Naive thymus-derived CD8-positive, alpha-beta T cell (primary cell): ENCODE measurements at places on chromosomes 11 and 22. TPM values are rescaled to one million over a fixed set of nuclear protein-coding genes. Genes with fewer than 3 reads are reported as not detected.

Gene OR8G5
- not detected for total RNA-seq

Gene SLC22A12
- not detected for total RNA-seq

Gene SPI1
- total RNA-seq: 4.7 TPM

Gene NPAS4
- not detected for total RNA-seq

Gene ISX
- total RNA-seq: not detected

Gene POU2F3
- total RNA-seq: not detected

Gene CHST1
- total RNA-seq: not detected

Gene A4GALT
- total RNA-seq: not detected

Gene HPS4
- total RNA-seq: 64.3 TPM

Gene OR6A2
- not detected for total RNA-seq

Gene LRRC4C
- not detected for total RNA-seq

Gene TRIM29
- not detected for total RNA-seq

Gene PMM1
- total RNA-seq: 30.9 TPM

Gene NXPE1
- not detected for total RNA-seq

Gene NFAM1
- total RNA-seq: 0.23 TPM

Gene NXPE4
- not detected for total RNA-seq

Gene KCNC1
- total RNA-seq: not detected

Gene ANGPTL5
- not detected for total RNA-seq

Gene HBB
- total RNA-seq: not detected

Gene VWCE
- 0.99 TPM for total RNA-seq
